ENCODE measurements at places on chromosomes 12 and 14.

DNA sequence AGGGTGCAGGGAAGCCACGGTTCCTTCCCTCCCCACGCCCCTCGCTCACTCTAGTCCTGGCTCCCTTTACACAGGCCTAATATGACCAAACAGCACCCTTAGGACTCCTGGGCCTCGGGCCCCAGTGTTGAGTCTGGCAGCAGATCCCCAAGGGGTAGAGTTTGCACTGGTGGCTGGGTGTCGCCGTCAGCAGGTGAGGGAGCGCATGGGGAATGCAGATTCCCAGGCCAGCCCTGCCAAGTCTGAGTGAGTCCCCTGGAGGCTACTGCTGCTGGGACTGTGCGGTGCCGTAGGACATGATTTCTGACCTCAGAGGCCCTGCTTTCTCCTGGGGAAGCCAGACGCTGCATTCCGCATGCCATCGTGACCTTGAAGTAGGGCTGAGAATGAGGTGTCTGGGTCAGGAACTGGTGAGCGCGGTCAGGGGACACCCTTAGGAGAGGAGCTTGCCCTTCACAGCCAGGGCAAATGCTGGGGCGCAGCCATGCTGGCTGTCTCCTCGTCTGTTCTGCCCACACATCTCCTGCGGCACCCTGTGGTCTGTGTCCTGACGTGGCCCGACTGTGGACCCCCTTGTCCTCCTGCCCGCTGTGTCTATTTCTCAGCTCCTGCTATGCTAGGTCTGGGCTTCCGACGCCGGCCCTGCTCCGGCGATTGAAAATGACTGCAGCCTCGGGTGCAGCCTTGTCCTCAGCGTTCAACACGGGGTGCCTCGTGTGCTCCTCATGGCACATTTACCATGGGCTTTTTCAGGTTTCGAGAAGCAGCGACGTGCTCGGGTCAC lies 37.6 kb upstream of the PRMT8 start:
- DNase-seq: no peak
- H3K27ac ChIP-seq: peak overlapping the region; percentile 89
- H3K36me3 ChIP-seq: no peaks in the 10 kb centered on the region
- H3K4me3 ChIP-seq: no peak overlapping the region
- no peaks in the 10 kb centered on the region for H3K27me3 ChIP-seq

DNA sequence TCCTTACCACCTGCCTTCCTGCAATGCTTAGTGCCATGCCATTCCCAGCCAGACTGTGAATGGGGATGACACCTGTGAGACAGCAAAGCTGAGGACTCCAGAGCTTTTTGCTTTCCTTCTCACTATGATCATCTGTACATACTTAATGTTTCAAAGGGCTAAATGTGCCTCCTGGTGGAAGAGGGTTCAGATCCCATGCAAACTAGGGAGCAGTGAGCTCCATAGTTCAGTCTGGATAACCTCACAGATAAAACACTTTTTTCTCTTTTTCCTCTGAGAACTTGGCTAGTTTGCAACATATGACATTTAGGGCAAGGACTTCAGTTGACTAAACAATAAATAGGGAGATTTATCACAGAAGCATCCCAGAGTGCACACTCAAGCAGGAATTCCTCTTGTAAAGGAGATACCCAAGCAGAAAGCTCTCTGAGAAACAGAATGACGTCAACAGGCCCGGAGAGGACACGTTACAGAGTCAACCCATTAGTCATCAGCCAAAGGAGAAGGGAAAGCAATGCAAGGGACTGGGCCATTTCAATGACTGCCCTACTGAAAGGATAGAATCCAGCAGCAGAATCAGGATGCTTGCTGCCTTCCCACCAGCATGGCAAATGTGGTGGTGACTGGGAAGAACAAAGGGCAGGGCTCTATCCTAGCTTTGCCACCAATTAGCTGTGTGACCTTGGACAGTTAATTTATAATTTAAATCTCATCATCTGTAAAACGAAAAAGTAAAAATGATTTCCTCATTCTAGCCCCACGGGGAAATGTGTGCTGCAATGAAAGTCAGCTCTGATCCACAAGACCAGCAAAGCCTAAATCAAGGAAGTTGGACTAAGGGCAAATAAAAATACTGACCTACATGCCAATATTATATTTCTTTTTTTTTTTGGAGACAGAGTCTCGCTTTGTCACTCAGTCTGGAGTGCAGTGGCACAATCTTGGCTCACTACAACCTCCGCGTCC lies 80.8 kb upstream of the ACTN1 start:
- peaks cover 52% of the 10 kb centered on the region for H3K36me3 ChIP-seq
- H3K27me3 ChIP-seq: no peaks in the 10 kb centered on the region
- DNase-seq: peak; percentile 87
- peaks cover 14% of the 10 kb centered on the region for H3K4me1 ChIP-seq
- no peak overlapping the region for H3K4me3 ChIP-seq

GRCh38 chr12:49974231-49974675 lies 1.5 kb downstream of the AQP6 start:
- no peak overlapping the region for H3K27ac ChIP-seq
- no peaks in the 10 kb centered on the region for H3K36me3 ChIP-seq
- no peak overlapping the region for H3K4me3 ChIP-seq
- H3K27me3 ChIP-seq: no peaks in the 10 kb centered on the region

DNA sequence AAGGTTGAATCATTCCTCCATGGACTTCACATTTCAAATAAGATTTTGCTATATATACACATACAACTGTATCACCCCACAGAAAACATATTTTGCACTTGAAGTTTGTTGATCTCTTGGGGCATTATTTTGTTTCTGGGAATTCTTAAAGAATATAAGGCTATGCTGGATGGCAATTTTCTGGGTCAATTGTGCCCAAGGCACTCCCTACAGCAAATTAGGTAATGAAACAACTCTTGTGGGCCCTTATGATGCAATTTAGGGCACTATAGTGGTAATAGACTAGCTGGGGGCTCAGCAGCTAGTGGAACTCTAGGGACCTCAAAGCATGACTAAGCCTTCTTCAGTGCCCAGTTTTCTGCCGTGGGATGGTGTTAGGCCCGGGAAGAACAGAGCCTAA lies 444.4 kb downstream of the NRXN3 start:
- no peak overlapping the region for H3K4me3 ChIP-seq
- no peak for DNase-seq
- H3K27ac ChIP-seq: no peak overlapping the region
- peaks cover 10% of the 10 kb centered on the region for H3K27me3 ChIP-seq

All from MCF 10A (cell line).